GM04504 (cell line): ENCODE measurements at places on chromosomes 1 and 21.
A peak's percentile ranks its signal among the peaks of the same experiment; 100 is the strongest.

DNA sequence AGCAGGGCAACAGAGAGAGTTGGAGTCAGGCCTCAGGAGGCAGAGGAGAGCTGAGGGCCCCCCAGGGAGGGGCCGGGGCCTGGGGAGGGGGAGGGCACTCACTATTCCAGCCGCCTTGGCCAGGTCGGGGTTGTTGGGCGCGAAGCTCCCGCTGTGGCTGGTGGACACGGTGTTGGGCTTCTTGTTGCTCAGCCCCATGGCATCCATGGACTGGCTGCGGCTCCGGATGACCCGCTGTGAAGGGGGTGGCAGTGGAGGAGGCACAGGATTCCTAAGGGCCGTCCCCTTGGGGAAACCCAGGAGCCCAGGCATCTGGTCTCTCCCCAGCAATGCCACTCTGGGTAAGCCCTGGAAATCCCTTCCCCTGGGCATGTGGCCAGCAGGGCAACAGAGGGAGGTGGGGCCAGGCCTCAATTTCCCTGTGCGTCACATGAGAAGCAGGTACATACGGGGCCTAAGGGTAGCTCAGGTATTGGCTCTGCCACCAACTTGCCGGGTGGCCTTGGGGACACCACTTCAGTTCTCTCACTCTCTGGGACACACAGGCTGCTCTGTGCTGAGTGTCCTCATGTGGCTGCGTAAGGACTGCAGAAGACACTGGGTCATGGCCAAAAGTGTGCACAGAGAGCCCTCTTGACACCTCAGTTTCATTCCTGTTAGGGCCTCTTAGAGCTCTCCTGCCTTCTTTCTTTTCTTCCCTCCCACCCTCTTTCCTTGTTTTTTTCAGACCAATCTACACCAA is 63.0 kb downstream of the RAP1GAP start:
- DNase-seq: no peak

DNA sequence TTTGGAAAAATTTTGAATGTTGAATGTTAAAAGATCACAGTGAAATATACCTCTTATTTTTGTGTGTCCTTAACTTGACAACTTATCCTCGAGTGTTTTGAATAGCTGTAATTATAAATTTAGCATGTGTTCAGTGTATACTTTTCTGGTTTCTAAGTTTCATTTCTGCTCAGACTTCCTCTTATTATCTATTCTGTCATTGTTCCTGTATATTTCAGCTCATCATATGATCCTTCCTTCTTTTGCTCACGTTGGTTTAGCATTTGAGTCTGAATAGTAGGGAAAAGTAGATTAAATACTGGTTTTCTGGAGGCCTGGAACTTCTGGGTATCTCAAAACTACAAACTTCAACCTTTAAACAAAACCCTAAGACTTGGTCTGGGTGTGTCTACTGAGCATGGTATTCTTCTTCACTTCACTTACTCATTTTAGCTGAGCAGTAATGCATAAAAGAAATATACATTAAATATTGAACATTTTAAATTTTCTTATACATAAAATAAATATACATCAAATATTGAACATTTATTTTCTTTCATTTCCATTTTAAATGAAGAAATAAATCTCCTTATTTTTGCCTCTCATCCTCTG is 3.3 kb upstream of the ATP6V1G3 start:
- DNase-seq: no peak

DNA sequence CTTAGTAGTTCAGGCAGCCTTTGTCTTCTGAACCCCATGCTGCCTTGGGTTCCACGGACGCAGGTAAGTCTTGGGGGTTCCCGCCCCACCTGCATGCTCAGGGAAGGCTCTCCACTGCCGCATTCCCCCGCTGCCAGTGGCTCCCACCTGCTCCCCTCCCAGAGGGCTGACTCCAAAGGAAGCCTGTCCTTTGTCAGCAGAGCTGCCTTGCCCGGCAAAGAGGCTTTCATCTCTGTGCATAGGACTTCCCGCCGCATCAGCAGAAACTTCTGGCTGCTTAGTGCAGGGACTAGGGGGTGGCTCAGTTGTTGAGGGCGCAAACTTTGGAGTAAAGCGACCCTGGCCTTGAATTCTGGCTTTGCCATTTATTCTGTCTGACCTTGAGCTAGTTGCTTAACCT is 25.2 kb upstream of the ACTL8 start:
- no peak for DNase-seq

- DNase-seq: peak; percentile 60
Observed at GRCh38 chr21:33402001-33402979, 923 bp upstream of the IFNGR2 start.
